ENCODE measurements at places on chromosomes 11 and 22.

- no peak for DNase-seq
Observed at GRCh38 chr11:34788642-34789041, 127.5 kb downstream of the APIP start.

DNA sequence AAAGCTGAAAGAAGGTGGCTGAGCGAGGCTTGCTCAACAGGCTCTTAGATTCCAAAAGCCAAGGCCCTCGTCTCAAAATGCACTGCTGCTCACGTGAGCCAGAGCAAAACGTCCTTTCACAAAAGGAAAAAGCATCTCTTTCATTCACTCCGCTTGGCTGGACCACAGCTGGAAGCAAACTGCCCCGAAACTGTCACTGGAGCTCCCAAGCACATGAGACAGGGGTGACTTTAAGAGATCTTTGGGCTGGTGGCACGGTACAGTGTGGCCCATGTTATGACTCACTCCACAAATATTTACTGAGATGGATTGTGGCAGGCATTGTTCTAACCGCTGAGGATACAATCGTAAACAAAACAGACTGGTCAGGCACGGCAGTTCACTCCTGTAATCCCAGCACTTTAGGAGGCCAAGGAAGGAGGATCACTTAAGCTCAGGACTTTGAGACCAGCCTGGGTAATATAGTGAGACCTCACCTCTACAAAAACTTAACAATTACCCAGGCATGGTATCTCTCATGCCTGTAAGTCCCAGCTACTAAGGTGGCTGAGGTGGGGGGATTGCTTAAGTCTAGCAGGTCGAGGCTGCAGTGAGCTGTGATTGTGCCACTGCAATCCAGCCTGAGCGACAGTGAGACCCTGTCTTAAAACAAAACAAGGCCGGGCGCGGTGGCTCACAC, 3.6 kb downstream of the PLA2G6 start:
- DNase-seq = no peak

DNA sequence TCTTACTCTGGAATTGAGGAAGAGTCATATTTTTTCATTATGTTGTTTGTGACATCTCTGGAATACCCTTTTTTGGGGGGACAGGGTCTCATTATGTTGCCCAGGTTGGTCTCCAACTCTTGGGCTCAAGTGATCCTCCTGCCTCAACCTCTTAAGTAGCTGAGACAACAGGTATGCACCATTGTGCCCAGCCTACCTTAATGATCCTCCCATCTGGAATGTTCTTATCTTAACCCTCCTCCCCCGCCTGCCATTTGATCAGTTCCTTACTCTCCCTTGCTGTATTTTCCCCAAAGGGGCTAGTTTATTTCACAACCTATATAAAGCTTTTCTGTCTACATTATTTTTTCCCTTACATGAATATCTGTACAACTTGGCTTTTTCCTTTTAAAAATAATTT, 594.7 kb downstream of the METTL15 start:
- DNase-seq = no peak

DNA sequence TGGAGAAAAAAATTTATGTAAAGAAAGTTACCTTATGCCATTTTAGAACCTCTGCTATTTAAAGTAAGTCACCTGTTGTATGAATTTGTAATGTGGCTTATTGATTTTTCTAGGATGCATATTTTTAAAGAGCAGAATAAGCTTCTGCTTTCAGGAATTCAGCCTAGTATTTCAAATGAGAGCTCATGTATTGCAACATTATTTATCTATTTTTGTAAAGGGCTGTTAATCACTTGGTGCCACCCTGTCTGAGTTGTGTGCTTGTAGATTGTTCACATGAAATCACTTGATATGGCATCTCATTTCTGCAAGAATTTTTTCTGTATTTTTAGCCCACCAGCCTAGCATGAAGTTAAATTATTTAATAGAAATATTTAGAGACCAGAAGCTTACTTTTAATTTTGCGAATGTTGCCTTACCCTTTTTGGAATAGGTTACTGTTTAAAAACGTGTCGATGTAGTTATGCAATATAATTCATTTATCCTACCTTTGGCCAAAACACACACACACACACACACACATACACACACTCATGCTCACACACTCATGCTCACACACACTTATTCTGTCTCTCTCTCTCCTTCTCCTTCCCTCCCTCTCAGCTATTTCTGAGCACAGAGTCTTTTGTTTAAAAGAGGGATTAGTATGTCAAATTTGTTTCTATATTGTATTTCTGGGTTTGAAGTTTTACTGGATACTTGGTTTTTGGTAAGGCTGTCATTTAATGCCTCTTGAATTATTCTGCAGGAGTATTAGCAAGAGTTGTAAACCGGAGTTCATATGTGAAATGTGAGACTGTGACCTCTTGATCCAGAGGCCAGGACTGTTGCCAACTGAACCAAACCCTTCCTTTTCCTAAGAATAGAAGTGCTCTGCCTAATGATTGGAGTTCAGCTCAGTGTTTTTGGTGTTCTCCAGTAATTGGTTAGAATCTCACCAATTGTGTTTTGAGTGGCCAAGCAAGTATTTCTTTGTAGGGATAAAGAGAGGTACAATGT, 34.4 kb downstream of the YAP1 start:
- no peak for DNase-seq

DNA sequence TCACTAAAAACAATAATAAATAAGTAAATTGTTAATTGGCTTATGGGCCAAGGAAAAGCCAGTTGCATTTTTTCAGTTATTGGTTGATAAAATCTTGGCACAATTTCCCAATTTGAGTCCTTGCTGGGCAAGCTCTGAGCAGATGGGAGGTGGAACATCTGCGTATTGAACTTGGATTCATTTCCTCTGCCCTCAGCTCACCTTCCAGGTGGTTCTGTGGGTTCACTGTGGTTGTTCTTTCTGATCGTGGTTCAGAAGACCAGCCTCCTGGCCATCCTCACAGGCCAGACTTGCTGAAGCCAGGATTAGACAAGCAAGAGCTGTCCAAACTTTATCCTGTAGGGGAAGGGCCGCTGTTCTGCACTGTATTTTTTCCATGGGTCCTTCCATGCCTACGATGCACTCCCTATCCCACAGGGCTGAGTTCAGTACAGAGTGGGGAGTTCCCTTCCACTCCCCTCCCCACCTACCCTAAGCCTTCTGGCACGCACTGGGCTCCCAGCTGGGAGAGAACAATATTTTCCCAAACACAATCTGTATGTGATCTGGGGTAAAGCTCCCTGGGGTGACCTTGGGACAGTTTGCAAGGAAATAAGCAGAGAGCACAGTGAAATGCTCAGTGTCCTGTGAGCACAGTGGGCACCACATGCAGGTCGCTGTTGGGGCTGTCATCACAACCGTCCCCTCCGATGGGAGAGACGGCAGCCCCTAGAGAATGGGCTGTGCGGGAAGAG, 43.5 kb upstream of the TP53I11 start:
- no peak for DNase-seq

DNA sequence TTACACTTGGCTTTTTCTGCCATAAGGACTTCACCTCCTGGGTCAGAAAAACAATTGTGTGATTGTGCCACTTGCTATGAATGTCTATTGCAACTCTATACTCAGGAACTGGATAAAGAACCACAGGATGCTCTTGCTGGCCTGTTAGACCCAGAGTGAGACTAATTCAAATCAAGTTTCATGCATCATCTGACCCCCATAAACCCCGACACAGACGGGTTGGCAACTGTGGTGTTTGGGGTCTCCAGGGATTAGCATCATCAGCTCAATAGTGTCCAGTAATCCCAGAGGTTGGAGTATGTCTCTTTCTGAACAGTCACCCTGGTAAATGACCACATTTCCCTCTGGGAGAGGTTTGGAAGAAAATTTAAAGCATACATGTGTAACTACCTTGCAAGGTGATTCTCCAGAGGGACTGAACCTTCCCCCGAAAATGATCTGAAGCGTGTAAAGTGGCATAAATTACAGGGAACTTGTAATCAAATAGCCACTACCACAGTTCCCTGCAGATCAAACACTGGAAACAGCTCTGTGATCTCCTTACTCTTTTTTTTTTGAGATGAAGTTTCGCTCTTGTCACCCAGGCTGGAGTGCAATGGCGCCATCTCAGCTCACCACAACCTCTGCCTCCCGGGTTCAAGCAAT, 1097.6 kb downstream of the TBC1D22A start:
- DNase-seq = no peak

DNA sequence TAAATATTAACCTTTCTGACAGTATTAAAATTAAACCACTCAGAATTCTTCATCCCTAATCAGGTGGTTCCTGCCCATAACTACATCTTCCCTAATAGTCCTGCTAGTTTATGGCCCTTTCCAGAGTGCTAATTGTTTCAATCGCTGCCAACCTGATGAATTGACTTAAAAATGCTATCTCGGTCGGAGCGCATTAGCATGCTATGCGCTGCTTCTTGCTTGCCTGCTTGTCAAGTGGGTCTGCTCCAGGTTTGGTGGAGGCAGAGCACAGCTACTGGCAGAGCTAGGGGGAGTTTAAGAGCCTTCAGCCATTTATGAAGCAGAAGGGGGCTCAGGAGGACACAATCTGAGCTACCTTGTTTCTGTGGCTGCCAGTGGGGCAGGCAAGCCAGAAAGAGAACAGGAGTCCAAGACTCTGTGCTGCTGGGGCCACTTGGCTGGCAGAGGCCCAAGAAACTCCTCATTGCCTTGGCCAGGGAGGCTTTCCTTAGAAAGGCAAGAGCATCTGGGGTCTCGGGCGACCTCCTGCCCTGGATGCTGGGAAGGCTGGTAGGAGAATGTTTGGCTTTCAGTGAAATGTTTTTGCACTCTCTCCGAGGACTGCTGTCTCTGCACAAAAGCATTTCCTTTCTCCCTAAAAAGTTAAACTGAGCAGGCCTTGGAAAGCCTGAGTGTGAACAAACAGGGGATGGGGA, 62.1 kb upstream of the PHOX2A start:
- no peak for DNase-seq

- DNase-seq = no peak
Observed at GRCh38 chr11:64585150-64585549, 5.9 kb upstream of the SLC22A12 start.

GRCh38 chr22:48240935-48241230, 1478.4 kb downstream of the TBC1D22A start:
- no peak for DNase-seq

GRCh38 chr11:100680070-100680469, 7.0 kb upstream of the ARHGAP42 start:
- no peak for DNase-seq

- no peak for DNase-seq
Observed at GRCh38 chr11:34145847-34146381, 40.5 kb downstream of the NAT10 start.

- DNase-seq = no peak
Observed at GRCh38 chr22:28155808-28156207, 236.8 kb upstream of the PITPNB start.

DNA sequence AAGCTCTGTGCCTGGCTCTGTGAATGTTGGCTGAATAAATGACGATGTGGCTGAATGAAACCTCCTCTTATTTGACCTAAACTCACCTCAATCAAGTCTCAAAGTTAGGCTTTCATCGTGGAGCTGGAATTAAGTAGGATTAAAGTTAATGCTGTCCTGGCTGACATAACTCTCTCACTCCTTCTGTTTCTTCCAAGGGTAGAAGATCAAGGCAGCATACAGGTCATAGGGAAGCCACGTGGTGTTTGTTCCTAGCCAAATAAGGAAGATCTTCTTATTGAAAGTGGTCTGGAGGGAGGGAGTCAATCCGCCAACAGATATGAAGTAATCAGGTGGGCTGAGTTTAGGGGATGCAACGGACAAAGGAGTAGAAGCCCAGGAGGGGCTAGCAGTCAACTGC, 59.5 kb downstream of the TRIM29 start:
- no peak for DNase-seq

DNA sequence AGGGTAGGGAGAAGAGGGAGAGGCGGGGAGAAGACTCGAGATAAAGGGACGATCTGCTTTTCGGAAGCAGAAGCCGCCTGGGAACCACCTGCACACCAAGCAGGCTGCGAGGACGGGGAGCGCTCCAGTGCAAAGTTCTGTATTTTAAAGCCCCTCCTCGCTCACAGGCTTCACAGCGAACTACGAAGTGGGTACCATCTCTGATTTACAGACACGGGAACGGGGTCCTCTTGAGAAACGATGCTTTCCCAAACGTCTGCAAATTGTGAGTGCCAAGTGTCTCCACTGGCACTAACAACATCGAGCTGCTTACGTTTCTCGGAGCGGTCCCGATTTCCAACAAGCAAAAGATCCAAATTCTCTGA, 700 bp upstream of the STX3 start:
- no peak for DNase-seq

DNA sequence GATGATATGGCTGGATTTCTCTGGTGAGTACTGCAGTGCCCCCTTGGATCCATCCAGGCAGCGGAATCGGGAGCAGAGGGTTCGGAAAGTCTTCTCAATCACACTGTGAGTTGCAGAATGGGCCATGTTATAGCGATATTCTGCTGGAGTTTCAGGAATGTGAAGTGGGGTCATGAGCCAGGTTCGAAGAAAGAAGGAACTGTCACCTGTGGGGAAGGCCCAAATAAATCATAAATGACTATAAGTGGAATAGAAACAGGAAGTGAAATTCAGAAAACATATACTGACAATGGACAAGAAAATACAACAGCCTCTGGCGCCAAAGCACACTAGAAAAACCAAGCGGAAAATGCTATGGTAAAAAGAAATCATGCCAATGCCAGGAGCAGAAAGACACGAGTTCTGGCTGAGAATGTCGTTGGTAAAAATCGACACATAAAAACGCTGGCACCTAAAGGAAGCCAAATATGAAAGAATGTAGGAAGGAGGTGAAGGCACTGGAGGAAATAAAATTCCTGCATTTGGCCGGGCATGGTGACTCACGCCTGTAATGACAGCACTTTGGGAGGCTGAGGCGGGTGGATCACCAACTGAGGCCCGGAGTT, 10.0 kb upstream of the AMBRA1 start:
- no peak for DNase-seq

GRCh38 chr11:12248330-12248729, 129.0 kb upstream of the PARVA start:
- peak; percentile 73 for DNase-seq

DNA sequence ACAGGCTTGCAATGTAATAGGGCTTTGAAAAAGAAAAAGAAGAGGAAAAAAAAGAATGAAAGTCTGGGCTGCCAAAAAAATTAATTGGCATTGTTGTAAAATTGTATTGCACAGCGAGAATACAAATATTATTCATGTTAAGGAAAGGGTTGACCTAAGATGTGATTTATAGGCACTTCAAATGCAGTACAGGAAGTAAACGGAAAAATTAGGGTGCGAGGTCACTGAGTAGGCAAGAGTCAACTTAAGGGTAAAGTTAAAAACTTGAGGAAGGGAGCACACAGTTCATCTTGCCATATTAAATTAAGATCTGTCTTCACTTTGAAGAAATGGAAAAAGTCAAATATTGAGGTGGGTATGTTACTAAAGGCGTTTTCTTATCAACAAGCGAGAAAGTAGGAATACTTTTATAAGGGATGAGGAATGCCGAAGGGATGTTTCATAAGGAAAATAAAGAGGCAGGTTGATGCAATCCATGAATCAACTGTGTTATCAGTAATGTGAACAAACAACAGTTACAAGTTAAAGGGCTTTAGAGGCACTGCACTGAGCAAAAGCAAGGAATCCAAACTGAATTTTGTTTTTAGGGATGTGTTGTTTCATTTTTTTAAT, 123.0 kb downstream of the WT1 start:
- no peak for DNase-seq

- no peak for DNase-seq
Observed at GRCh38 chr11:119935349-119935925, 202.5 kb downstream of the TRIM29 start.

Data from NCI-H187 (cell line).